ENCODE measurements at places on chromosomes 7 and 10. TPM values are rescaled to one million over a fixed set of nuclear protein-coding genes. Genes with fewer than 3 reads are reported as not detected.

Gene CRYGN
- not detected for total RNA-seq

GRCh38 chr10:86210416-86210815 is 156.2 kb downstream of the GRID1 start:
- no peak for DNase-seq

DNA sequence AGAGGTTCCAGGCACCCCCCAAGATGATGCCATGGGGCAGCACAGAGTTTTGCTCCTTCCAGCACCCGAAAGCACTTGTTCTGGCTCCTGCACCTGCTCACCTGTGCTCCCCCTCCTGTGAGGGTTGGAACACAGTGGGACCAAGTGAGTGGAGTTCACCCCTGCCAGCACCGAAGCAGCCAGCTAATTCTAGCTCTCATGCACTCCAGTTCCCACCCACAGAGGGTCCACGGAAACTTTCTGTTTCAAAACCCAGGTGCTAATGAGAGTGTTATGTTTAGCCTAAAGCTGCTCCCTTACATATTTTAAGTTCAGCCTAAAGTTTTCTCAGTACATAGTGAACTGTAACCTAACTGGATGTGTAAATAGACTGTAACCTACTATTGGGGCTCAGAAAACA is 42.6 kb upstream of the SLC35G1 start:
- DNase-seq = no peak

DNA sequence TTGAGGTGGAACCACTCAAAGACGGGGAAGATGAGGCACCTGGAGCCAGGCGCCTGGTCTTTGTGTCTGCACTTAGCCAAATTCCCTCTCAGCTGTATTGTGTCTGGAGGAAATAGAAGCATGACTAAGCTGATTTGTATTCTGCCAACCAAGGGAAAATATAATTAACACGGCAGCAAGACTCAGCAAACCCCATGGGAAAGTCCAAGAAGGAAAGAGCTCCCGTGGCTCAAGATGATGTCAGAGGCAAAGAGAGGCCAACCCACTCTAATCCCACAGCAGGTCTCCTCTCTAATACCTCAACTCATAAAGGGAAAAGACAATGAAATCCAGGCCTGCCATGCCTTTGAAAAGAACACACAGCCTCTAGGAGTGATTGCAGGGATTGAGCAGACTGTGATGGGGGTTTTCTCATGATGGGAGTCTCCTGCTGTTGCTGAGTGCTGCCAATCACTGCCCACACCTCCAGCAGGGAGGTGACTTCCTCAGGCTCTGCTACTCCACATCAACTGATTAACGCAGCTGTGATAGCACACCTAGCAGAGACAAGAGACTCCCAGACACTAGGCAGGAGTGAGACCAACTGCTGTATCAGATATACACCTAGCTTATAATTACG is 255.5 kb upstream of the C7orf33 start:
- DNase-seq = no peak

DNA sequence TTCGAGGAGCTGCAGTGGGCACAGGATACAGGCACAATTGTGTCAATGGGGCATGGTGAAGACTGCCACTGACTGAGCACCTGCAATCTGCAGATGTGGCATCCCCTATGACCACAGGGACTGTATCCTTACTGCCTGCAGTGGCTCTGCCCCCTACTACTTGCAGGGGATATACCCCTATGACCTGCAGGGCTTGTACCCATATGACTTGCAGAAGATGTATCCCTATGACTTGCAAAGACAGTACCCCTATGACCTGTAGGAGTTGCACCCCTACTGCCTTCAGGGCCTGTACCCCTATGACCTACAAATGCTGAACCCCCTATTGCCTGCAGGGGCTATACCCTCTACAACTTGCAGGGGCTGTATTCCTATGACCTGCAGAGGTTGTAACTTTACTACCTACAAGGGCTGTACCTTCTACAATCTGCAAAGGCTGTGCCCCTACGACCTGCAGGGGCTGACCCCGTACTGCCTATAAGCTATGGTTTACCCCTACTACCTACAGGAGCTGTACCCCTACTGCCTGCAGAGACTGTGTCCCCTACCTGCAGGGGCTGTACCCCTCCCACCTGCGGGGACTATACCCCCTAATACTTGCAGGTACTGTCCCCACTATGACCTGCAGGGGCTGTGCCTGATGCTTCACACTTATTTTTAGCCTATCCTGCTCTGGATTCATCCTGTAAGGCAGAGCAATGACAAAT is 65.9 kb upstream of the ADAM12 start:
- DNase-seq = no peak

Gene RBM20
- 51.5 TPM for total RNA-seq

- no peak for DNase-seq
These were observed 51.7 kb downstream of the LAMB1 start for GRCh38 chr7:107951172-107951787.
